ENCODE measurements at places on chromosomes 7 and 10. TPM values are rescaled to one million over a fixed set of nuclear protein-coding genes. Genes with fewer than 3 reads are reported as not detected.

ASB10 gene
- not detected for total RNA-seq

BZW2 gene
- total RNA-seq = 61.2 TPM

LLCFC1 gene
- not detected for total RNA-seq

SVIL gene
- total RNA-seq = 22.6 TPM
